ENCODE measurements at places on chromosomes 4 and X.

GRCh38 chr4:149292425-149293007 lies 523.1 kb downstream of the IQCM start:
- no peak for DNase-seq

DNA sequence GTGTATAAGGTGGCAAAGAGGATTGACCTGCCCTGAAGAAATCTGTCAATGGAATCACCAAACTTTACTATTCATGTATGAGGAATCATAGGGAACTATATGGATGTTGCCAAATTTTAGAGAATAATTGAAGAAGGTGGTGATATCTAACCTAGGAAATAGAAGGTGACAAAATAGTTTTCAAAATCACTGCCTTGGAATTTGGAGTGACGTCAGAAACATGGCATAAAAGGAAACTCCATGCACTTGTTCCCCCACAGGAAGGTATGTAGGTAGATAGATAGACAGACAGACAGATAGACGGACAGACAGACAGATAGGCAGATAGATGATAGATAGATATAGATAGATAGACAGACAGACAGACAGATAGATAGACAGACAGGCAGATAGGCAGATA lies 793.9 kb upstream of the AMOT start:
- no peak for DNase-seq

DNA sequence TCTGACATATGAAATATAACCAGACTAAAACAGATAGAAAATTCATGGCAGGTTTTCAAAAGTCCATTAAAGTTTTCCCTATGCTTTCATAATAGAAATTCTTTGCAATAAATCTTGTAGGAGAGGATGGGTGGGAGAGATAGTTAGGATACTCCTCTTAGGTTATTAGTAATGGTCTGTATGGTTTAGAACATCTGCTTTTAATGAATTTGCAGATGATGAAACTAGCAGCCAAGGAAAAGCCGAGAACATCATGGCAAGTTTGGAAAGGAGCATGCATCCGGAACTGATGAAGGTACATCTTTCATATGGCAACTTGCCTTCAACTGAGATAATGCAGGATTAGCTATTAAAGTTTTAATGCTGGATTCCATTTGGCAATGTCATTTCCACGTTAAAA lies 70.7 kb downstream of the DOCK11 start:
- no peak for DNase-seq

- DNase-seq = peak; percentile 22
These were observed 137.9 kb upstream of the ZXDB start for GRCh38 chrX:57453901-57454300.

DNA sequence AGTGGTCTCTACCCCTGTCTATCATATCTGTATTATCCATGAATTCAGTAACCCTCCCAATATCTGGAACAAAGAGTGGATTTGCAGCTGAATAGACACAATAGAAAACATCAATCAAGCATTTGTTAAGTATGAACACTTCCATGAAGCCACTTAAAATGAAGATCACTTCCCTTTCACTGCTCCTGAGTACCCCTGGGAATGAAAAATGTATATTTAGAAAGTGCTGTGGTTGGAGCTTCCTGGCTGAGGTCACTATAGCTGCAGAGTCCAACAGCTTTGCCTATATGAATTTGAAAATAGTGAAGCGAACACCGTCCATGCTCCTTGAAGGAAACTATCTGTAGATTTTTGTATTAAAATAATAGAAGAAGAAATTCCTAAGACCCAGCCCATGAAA lies 227.0 kb downstream of the DTHD1 start:
- no peak for DNase-seq

GRCh38 chr4:142402900-142403299 lies 443.2 kb downstream of the INPP4B start:
- peak; percentile 75 for DNase-seq

DNA sequence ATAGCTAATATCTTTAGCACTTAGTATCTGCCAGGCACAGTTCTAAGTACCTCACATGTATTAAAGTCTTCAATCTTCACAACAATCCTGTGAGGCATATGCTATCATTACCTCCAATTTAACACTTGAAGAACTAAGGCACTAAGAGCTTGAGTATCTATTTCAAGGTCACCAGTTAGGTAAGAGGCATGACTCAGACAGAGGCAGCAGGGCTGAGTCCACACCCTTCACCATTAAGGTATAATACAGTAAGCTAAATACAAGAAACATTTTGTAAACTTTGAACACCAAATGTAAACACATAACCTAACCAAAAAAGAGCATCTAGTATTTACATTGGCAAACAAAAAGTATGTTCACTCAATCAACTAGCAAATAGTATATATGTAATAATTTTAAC lies 1410.9 kb downstream of the PCDH18 start:
- no peak for DNase-seq

GRCh38 chr4:73621357-73621756 lies 1.1 kb upstream of the RASSF6 start:
- DNase-seq = no peak

DNA sequence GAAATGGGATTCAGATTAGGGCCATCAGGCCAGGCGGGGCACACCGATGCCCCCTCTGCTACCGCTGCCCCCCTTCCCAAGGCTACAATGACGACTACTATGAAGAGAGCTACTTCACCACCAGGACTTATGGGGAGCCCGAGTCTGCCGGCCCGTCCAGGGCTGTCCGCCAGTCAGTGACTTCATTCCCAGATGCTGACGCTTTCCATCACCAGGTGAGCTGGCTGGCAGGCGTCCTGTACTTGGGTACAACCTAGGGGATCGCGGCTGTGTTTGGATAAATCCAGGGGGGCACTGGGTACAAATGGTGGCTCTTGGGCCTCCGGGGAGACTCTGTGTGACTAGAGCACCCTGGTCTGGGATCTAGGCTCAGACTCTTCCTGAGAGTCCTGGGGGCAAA lies 1.1 kb downstream of the EMD start:
- DNase-seq = no peak

GRCh38 chr4:27350161-27350560 lies 489.5 kb downstream of the STIM2 start:
- peak; percentile 53 for DNase-seq

DNA sequence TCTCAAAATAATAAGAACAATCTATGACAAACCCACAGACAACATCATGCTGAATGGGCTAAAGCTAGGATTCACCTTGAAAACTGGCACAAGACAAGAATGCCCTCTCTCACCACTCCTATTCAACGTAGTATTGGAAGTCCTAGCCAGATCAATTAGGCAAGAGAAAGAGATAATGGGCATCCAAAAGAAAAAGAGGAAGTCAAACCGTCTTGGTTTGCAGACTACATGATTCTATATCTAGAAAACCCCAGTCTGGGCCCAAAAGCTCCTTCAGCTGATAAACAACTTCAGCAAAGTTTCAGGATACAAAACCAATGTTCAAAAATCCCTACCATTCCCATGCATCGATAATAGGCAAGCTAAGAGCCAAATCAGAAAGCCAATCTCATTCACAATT lies 59.0 kb downstream of the CHM start:
- DNase-seq = no peak

GRCh38 chr4:101035487-101035886 lies 311.8 kb downstream of the PPP3CA start:
- no peak for DNase-seq

DNA sequence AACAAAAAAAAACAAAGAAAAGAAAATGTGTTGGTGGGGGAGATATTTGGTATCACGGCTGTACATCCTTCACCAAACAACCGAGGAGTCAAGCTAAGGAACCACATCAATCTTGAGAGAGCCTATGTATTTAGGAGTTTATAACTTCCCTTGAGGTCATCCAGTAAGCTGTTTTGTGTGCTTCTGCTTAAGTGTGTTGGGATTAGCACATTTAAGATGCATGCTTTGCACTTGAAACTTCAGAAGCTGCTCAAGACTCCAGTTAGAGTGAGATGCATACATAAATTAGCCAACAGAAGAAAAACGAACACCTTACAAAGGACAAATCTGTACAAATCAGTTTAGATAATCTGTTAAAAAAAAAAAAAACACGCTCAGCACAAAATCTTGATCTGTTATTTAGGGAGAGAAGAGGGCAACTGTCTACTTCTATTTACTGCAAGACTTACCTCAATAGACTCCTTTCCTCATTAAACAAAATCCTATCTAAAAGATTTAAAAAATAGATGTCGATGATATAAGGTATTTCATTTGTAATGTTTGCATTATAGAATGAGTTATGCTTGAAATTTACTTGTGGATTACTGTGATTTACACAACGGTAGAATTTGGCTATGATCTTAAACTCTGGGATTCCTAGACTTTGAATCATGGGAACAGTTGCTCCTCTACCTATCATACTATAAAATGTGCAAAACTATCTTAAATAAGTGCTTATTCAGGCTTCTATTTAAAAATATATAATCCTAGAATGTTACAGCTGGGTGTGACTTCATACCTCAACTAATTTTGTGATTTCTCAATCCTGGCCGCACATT lies 53.8 kb upstream of the NAP1L5 start:
- DNase-seq = no peak

DNA sequence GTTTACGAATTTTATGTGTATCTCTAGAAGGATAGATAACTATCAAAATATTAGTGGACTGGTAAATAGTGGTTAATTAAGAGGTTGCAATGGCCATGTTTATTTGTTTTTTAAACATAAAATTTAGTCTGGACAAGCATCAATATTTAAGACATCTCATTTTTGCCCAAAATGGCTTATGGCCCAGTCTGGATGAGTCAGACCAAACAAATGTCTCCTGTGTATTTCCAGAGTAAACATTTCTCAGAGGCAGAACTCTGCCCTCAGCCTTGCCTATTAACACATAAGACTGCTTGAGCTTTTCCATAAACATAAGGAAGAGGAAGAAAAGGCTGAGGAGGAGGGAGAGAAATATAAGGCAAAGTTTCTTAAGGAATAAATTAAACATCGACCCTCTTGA lies 277.1 kb upstream of the DIAPH2 start:
- peak; percentile 46 for DNase-seq

DNA sequence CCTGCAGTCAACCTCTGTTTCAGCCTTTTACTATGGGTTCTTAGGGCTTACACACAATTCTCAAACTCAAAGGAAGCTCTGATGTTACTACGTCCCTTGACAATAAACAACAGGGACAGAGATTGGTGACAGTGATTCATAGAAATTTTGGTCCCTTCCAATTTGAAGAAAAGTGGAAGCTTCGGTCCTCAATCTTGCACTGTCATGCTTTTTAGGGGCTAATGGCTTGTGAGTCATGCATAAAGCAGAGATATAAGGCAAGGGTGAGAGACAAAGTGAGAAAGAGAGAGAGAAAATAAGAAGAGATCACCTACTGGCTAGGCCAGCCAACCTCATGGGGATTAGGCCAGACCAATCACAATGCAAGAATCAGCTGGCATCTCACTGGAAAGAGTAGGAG lies 63.2 kb upstream of the STARD8 start:
- no peak for DNase-seq
